ENCODE measurements at places on chromosomes 16 and 17.

DNA sequence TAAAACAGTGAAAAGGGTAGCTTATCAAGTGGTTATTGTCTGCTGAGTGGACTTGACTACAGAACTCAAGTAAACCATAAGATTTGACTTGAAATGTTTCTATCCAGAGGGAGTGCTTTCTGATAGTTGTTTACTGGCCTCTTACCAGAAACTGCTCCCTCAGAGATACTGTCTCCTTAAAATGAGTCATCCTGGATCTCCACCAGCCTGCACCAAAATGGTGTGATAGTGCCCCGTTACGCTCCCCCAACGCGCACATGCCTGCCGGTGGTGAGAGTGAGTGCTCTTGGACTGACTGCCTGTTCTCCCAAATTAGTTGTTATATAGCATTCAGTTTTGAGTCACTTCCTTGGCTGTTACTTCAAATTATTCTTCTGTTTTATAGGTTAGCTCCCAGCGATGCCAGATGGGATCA is 22.9 kb downstream of the PRCD start:
- no peak for DNase-seq

- no peak for DNase-seq
Observed at GRCh38 chr16:23403547-23403946, 49.4 kb downstream of the COG7 start.

GRCh38 chr16:85363881-85364280 is 249.2 kb upstream of the GSE1 start:
- no peak for DNase-seq

- peak; percentile 47 for DNase-seq
Observed at GRCh38 chr16:29700253-29700987, 21.4 kb downstream of the QPRT start.

Data from GF-D8 (cell line).